ENCODE measurements at places on chromosomes 4 and X.
A peak's percentile ranks its signal among the peaks of the same experiment; 100 is the strongest.

DNA sequence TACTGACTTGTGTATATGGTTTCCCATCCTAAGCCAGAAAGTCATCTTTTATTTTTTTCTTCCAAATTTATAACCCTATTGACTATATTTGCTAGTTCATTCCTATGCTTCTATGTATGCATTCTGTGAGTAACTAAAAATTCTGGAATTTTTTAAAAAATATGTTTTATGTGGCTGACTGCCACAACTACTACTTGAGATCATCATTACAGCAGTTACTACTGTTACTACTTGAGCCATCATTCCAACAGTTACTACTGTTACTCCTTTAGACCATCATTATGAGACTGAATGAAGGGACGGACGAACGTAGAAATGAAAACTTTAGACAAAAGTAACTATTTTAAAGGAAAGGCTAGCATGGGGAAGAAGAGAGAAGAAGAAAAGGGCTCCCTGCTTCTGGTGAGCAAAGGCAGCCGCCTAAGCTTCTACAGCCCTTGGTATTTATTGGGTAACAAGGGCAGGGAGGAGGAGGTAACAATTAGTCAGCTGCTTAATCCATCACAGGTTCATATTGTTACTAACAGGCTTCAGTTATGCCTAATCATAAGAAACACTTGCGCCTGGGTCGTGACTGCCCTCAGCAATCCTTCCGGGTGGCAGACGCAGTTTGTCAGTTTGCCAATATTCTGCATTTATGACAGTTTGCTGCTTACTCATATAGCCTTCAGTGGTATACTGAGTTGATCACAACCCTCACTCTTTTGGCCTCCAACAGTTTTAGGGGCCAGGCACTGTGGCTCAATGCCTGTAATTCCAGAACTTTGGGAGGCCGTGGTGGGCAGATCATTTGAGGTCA is 80.4 kb downstream of the PDLIM5 start:
- no peak for DNase-seq

DNA sequence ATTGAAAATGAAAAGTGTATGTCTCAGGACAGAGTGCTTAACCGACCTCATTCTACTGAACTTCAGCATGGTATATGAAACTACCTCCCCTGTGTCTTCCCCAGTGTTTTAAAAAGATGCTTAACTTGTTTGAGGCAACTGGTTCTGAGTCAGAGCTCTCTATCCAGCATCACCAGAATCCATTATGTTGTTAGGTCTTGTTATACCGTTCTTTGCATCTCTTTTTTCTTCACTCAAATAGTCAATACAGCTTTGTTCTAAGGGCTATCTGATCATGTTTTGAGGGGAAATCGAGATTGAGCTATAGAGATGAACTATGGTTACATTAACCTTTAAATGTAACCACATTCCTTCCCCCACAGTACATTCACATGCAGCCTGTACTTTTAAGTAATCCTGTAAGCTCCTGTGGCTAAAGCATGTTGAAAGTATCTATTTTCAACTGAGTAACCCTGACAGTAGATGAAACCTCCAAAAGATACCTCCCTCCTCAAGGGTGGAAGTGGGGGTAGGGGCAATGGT is 514.4 kb downstream of the RPA4 start:
- no peak for DNase-seq

- DNase-seq = no peak
Observed at GRCh38 chr4:108031427-108032083, 41.9 kb downstream of the HADH start.

DNA sequence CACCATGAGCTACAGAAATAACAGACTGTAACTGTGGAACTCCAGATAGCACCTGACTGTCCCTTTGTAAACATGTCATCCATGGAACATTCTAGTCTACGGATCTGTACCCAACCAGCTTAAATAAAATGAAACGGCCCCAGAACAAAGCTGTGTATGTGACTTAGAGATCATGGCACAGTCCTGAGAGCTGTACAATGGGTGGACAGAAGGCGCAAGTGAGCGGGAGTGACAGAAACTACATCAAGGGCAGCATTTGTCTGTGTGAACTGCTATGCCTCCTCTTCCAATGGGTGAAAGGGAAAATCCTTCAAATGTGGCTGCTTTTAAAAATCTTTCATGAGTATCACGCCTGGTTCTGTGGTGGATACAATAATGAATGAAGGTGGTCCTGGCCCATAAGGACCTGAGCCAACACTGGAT is 72.5 kb downstream of the FAT1 start:
- DNase-seq = no peak

DNA sequence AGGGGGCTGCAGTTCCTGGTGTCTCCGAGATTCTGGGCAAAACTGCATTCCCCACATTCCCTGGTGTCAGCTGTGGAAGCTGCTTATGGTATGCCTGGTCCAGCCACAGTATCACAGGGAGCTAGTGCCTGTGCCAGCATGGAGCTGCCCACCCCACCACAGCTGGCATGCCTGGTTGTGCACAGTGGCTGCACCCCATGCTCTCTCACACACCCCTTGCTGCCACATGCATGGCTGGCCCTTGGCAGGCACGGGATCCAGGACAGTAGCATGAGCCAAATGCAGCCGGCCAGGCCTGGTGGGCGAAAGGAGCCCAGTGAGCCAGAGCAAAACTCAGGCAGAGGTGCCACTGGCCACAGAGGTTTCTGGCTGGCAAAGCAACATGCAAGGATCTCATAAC is 418.0 kb upstream of the SPOCK3 start:
- no peak for DNase-seq

DNA sequence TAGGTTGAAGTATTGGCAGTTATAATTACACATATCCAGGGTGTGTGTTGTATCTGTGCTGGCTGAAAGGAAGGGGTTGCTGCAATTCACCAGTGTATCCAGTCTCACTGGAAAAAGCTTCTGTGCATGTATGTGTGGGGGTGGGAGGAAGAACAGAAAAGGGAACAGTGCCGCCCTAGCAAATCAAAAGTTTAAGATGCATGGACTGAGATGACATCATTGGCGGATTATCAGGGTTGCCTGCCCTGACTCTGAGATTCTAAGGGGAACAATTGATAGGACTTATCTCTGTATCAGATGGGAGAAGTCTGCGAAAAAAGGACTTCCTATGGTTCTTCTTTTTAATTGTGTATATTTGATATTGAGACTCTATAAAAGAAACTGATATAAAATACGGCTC is 3.5 kb downstream of the SLC25A43 start:
- no peak for DNase-seq

DNA sequence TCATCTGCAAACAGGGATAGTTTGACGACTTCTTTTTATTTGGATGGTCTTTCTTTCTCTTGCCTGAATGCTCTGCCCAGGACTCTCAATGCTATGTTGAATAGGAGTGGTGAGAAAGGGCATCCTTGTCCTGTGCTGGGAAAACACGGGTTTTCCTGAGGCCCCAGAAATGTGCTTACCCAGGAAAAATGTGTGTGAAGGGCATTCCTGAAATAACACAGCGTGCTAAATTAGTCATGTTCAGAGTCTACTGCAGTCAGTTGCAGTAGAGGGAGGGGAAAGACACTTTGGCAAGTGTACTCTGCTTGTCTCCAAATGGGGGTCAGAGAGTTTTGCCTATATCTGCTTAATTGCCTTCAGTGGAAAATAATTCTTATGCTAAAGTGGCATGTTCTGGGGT is 153.9 kb downstream of the CCNG2 start:
- DNase-seq = no peak

- DNase-seq = peak; percentile 73
Observed at GRCh38 chrX:71095555-71095980, at the start of gene FOXO4. TSS of gene FOXO4 (plus strand) at chrX:71095851. CDS start at chrX:71096529, 678 bp downstream.

DNA sequence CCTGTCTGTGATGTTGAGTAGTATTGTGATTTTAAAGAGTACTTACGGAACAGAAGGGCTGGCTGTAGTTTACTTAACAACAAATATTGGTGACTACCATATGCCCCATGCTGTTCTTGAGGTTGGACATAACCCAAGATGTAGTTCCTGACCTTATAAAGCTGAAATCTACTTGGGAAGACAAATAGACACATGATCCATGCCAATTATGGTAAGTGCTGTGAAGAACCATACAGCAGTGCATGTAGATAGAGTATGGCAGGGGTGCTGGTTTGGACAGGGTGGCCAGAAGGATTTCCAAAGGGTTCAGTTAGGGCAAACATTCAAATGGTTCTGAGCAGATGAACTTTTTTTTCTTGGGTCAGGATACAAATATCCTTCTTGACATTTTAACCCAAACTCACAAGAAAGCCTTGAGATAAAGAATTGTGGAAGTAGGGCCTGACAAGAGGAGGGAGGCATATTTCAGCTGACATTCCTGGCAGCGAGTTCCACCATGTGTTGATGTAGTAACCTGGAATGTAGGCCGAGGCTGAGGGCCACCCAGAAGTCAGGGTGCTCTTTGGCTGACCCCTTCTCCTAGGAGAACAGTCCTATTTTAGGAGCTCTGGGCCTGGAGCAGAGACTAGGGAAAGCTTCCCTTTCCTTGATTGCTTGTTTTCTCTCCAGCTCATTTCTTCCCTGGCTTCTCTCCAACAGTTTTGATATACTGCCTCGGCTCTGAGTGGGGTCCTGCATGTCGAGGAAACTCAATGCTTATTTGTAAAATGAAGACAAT is 74.2 kb downstream of the FREM3 start:
- no peak for DNase-seq

- no peak for DNase-seq
Observed at GRCh38 chrX:115491766-115492165, 69.2 kb upstream of the PLS3 start.

DNA sequence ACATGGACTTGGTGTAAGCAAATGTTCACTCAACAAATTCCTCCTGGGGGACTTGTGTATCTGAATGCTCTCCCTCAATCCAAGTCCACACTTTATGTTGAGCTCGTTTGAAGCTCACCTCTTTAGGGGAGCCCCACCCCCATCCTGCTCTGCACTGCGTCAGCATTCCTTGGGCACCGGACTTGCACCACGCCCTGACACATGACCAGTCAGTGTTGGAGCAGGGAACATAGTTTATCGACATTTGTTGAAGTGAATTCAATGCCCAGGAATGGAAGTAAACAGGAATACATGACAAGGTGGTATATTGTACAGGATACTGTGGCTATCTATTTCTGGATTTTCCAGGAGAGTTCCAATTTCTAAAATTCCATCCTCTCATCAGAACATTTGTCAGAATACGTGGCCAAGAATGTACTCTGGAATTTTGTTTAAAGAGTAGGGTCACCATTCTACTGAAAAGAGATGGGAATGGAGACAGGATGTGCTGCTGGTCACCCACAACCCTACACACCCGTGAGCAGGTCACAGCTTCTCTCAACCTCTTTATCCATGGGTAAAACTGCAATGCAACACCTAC is 60.0 kb upstream of the LNX1 start:
- DNase-seq = no peak

- DNase-seq = no peak
Observed at GRCh38 chr4:110348711-110349383, 127.1 kb upstream of the ENPEP start.

GRCh38 chrX:149286940-149287349 is 218.2 kb downstream of the IDS start:
- no peak for DNase-seq

- no peak for DNase-seq
Observed at GRCh38 chr4:17504081-17504480, 7.8 kb downstream of the QDPR start.

GRCh38 chr4:55409468-55410171 is 13.9 kb downstream of the TMEM165 start:
- DNase-seq = no peak

- DNase-seq = no peak
Observed at GRCh38 chr4:36772154-36772516, 472.4 kb upstream of the NWD2 start.

GRCh38 chr4:40613456-40613855 is 16.2 kb downstream of the RBM47 start:
- DNase-seq = no peak

- no peak for DNase-seq
Observed at GRCh38 chrX:153595387-153595786, 3.6 kb downstream of the CCNQ start.

DNA sequence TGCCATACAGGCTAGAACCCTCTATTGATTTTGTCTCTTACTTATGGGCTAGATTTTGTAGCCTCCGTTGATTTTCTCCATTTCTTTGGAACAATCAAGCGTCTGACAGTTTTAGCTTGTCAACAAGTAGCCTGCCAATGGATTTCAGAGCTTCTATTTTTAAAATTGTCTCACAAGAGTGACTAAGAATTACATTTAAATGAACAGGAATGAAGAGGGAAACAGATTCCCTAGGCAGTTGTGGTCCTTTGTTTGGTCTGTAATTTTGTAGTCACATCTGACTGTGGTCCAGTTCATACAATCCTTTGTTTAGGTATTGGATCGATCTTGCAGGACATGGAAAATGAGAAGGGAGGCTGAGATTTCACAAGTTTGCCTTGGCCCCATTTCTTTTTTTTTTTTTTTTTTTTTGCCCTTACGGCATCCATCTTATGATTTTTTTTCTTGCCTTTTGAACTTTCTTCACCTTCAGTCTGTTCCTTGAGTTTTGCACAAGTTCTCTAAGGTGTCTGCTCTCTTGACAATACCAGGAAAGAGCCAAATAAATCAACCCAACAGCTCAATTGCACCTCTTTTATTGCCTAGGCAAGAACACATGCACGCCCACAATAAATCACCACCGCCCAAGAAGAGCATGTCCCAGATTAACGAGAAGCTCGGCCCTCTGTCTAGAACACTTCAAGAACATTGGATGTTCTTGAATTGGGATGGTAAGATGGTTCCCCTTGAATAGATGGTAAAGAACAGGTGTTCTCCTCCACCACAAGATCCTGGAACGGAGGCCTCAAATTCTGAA is 86.5 kb upstream of the EGFL6 start:
- DNase-seq = no peak

DNA sequence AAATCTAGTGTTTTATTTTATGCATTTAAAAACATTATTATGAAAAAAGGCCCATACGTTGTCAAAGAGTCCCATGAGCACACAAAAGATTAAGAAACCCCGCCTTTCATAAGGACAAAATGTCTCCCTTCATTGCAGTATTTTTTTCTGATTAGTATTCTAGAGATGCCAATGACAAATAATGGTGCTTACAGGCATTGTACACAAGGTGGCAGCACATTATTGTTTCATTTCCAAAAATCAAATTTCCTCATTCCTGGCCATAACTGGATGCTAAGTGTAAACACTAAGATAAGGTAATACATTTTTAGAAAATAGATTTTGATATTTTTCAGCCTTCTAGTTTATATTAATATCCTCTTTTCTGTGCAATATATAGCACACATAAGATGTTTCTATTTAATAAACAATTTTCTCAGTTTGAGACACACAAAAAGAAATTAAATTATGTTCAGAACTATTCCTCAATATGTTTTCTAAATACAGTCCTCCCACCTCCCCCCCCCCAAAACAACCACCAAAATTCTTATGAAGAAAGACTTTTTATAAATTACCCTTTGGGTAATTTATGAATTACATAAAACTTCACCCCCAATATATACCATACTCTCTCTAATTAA is 47.7 kb downstream of the TIGD2 start:
- no peak for DNase-seq

DNA sequence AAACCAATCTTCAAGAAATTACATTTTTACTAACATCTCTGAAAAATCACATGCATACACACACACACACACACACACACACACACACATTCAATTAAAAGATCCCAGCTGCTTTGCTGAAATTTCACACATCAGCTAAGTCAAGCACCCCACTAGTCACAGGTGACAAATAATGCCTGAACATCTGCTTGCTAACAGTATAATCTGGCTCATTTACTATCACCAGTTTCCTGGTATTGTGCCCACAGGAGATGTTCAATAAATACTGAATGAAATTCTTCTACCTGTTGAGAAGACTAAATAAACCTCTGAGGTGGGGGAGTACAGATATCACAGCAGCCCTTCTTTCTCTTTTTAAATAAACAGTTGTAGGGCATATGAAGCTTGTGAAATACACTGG is 994.0 kb downstream of the ARAP2 start:
- DNase-seq = no peak

- no peak for DNase-seq
Observed at GRCh38 chr4:108742451-108743420, 20.1 kb downstream of the ETNPPL start.

Data from activated naive CD8-positive, alpha-beta T cell treated with anti-CD3 and anti-CD28 coated beads, Interleukin-2, amount 50 U/mL, for 16 hours (primary cell).